ENCODE measurements at places on chromosomes 5 and 9.
A peak's percentile ranks its signal among the peaks of the same experiment; 100 is the strongest.

DNA sequence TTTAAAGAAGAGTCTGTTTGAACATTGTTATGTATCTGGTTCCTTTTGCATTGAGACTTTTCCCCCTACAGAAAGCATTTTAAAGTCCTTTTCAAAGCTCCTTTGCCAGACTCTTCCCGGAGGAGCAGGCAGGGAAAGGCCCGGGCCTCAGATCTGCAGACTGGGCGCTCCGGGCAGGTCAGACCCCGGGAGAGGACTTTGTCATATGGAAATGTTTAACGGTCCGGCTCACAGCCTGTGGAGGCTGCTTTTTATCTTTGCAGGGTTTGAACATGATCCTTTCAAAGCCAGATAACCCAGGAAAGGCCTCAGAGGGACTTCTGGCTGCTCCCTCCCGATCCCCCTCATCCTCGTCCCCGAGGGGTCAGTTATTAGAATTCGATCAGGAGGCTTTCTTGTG lies 82.1 kb upstream of the IRX2 start:
- DNase-seq, result no peak

DNA sequence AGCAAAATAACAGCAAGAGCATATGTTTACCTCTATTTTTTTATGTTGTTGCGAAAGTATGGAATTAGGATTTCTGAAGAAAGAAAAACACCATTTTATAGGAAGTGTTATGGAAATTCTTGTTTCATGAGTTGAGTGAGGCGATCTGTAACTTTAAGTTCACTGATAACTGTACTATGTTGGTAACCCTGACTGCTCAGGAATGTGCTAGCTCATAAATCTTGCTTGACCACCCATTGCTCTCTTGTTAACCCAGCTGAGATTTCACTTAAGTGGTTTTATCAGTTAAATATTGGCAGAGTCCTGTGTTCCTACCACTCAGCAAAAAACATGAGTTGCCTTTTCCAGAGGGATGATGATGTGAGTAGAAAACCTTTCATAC lies 91.1 kb upstream of the STARD4 start:
- no peak for DNase-seq

- no peak for DNase-seq
Observed at GRCh38 chr9:16868701-16869100, 1.8 kb downstream of the BNC2 start.

DNA sequence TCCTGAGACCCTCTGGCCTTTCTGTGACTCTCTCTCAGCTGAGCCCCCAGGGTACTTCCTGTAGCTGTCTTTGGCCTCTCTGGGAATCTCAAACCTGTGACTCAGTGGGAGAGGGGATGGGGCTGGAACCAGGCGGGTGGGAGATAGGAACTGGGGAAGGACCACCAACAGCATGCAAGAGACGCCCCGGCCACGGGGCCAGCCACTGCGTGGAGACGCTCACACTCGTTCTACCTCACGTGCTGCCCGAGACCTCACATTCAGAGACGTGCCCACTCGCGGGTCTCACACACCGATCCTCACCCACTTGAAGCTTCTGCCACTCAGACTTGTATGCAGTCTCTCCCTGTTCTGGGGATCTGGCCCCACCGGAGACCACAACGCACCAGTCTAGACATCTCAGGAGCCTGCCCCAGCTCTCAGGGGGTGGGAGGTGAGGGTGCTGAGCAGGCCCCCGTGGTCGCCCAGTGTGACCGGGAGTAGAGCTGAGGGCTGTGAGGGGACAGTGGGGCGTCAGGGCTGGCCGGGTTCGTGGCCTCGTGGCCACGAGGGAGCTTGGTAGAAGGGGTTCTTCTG lies 13.8 kb downstream of the GPRIN1 start:
- no peak for DNase-seq

GRCh38 chr9:31188496-31188895 lies 1195.9 kb upstream of the ACO1 start:
- no peak for DNase-seq

- no peak for DNase-seq
Observed at GRCh38 chr5:60223342-60223741, 329.8 kb upstream of the PDE4D start.

DNA sequence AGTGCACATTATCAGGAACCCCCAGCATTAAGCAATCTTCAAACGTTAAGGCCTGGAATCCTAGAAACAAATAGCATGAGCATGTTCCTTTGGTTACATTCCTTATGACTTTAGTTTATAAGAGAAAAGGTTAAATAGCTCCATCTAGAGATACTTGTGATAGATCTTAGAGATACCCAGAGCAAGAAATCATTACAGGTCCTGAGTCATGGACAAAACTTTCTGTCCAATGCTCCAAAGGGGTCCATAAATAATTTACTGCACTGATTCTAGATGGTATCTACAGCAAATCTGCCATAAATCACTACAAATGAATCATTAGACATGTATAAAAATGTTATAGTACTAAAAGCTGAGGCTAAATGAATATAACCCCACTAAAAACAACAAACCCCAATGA lies 139.6 kb downstream of the HTR1A start:
- DNase-seq, result no peak

DNA sequence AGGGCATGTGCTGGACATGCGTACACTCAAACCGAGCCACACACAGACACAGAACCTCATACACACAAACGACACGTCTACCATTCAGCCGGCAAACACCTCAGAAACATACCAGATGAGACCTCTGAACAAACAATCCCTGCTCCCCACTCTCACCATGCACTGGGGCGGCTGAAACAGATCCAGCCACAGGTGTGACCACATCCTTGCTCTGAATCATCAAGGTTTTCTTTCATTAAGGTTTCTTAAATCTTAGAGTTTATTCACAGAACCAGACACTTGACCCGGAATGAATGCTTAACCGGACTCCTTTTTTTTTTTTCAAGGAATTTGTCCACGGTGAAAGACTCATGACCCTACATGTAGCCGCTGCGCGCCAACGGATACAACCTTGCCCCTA lies 26.2 kb downstream of the TERT start:
- DNase-seq, result no peak

DNA sequence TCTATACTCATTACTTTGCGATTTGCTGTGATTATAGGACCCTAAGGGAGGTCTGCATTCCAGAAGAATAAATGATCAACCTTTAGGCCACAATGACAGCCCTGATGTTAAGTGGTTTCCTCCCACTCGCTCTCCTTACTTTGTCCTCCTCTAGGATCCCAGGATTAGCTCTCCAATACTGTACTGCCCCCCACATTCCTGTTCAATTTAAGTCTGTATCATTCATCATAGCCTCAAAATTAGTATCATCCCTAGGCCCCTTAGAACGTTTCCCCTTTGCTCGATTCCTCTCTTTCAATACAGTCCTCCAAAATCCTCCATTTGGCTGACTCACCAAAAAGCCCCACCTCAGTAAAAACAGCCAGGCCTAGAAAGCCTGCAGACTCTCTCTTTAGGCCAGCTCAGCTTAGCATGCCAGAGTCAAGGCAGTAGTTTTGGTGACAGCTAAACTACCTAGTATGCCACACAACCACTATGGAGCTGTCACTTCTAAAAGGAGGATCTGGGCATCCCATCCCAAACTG lies 24.4 kb downstream of the RNF145 start:
- DNase-seq, result peak; percentile 37

GRCh38 chr9:108933231-108933717 lies 650 bp downstream of the ELP1 start:
- DNase-seq, result no peak

GRCh38 chr5:159210210-159210661 lies 883 bp upstream of the RNF145 start:
- DNase-seq, result no peak

DNA sequence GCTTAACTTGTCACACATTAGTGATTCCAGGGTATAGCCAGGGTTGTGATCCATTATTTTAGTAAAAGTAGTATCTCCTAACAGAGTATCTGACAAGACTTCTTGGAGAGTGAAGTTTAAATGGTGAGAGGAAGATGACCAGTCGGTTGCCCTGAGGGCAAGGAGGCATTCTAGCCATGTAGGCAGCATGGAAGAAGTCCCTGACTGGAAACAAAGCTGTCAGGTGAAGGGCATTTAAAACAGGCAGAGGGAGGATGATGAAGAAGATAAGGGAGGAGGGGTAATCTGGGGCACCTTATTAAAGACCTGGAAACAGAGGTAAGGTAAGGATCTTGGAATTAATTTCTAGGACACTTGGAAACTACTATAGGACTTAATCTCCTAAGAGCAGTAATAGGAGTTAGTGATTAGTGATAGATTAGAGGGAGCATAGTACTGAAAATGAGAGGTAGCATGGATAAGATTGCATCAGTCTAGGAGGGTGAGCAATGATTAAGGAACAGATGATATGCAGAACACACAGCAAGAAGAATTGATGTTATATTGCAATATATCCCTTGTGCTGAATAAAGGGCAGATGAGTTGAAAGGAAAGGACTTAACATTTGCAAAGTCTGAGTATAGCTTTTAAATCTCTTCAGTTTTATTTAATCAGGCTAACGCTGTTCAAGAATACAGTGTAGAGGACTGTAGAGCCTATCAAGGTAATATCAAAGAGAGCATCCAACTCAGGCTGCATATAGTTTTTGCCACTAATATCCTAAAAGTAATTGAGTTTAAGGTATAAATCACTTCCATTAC lies 9.6 kb downstream of the KIF2A start:
- DNase-seq, result no peak

DNA sequence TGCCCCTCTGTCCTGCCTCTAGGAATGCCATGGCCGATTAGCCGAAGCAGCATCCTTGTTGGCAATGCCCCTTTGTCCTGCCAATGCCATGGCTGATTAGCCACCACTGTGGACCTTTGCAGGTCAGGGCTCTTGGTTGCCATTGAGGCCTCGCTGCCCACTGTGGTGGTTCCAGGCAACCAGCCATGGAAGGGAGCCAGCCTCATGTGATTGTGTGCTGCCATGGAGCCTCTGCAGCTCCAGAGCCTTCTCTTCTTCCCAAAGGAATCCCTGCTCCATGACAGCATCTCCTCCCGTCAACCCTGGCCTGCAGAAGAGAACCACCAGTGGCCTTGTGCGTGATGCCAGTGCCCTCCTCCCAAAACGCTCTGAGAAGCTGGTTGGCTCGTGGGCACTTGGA lies 187.0 kb downstream of the CACNA1B start:
- no peak for DNase-seq

- no peak for DNase-seq
Observed at GRCh38 chr5:87048156-87048555, 219.5 kb upstream of the RASA1 start.

- DNase-seq, result peak; percentile 31
Observed at GRCh38 chr5:35828082-35828598, 28.6 kb upstream of the IL7R start.

DNA sequence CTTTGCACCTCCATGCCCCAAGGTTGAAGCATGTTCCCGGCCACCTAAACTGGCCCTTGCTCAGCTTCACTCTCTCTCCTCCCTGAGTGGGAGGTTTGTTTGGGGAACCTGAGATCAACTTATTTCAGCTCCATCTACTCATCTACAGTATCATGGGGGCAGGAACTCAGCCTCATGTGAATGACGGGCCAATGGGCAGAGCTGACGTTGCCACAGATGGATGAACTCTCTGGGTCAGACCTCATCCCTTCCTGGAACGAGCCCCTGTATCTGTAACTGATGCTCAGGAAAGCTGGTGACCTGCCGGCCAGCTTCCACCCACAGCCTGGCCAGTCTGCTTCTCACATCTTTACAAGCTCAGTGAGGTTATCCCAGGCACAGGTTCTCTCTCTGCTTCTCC lies 369.6 kb downstream of the IRX2 start:
- DNase-seq, result no peak

GRCh38 chr9:19913151-19913550 lies 124.3 kb upstream of the SLC24A2 start:
- no peak for DNase-seq

DNA sequence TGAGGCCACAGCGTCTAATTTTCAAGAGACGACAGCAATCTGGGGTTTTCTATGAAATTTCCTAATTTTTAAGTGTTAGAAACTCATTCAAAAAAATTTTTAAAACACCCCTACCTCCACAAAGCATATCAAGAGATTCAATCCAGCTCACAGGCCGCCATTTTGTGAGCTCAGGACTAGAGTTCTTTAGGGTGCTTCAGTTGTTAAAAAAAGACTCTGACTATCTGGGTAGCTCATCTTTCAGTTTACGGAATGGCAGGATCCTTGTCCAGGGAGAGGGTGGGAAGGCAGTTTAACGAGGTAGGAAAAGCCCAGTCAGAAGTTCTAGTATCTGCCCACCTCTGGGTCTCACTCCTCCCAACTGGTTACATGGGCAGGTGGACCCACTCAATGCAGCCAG lies 43.1 kb downstream of the CAMK2A start:
- DNase-seq, result no peak

DNA sequence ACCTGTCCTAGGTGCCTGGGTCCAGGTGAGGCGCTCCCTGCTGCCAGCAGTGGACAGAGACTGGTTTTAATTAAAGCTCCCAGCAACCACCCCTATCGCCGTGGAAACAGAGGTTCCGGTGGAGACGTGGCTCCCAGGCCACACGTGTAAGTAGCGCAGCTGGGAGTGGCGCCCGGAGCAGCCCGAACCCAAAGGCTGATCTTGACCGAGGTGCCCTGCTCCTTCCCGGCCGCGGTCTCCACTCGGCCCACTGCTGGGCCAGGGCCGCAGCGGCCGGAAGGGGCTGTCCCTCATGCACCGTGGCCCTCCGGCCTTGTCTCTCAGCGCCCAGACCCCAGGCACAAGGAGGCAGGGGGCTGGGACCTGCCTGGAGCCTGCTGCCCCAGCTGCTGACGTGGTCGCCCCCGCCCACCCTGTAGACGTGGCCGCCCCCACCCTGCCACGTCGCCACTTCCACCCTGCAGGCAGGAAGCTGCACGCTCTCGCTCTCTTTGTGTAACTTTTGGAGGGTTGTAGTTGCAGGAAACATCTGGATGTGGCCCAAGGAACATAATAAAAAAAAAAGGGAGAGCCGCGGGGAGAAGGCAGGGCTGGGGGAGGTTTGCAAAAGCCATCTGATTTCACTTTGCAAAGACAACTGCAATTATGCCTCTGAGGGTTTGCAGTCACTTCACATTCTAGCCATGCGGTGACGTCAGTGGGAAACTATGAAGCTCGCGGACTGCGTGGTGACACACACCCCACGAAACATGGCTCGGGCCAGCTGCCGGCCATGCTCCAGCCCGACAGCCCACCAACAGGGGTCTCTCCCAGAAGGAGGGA lies 129.9 kb downstream of the RXRA start:
- peak; percentile 72 for DNase-seq

DNA sequence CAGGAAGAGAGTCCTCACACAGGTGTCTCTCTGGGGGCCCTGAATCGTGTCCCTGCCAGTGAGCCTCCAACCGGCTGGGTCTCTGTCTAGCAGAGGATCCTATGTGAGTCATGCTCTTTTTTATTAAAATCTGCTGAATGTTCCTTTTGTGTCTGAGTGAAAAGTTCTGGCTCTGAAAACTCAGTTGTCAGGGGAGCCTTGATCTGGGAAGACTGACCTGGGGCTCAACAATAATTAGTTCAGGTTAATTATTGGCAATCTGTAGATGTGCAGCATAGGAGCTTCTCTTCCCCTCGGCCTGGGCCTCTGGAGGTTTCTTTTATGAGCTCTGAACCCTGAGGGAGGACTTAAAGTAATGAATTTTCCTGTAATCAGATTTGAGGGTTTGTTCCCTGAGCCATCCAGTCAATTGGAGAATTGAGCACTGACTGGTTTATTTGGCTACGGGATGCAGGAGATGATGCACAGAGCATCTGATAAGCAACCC lies 45.2 kb downstream of the ALG2 start:
- DNase-seq, result no peak
